Lung microvascular endothelial cell (primary cell): ENCODE measurements at places on chromosomes 6 and 20. TPM values are rescaled to one million over a fixed set of nuclear protein-coding genes. Genes with fewer than 3 reads are reported as not detected.
A peak's percentile ranks its signal among the peaks of the same experiment; 100 is the strongest.

Gene HAO1
- not detected in 2 replicates for total RNA-seq

Gene EPHA7
- under 0.01 TPM in 2 replicates for total RNA-seq

Gene DEF6
- total RNA-seq: 0.20 and 0.65 TPM in 2 replicates

Gene OLIG3
- total RNA-seq: not detected in 2 replicates

Gene SLC39A7
- 79.8 and 95.2 TPM in 2 replicates for total RNA-seq

Gene ZFAND3
- 14.4 and 16.5 TPM in 2 replicates for total RNA-seq

Gene PRRT1
- total RNA-seq: 0.20 TPM in 1 of 2 replicates, not detected in the other

Gene PDE7B
- 6.8 and 19.4 TPM in 2 replicates for total RNA-seq

Gene PI16
- total RNA-seq: 0.22 TPM in 1 of 2 replicates, not detected in the other

Gene EYA2
- not detected in 2 replicates for total RNA-seq

Gene TREML2
- total RNA-seq: not detected in 2 replicates

GRCh38 chr20:11582060-11582459 is 335.6 kb upstream of the BTBD3 start:
- DNase-seq: no peak

DNA sequence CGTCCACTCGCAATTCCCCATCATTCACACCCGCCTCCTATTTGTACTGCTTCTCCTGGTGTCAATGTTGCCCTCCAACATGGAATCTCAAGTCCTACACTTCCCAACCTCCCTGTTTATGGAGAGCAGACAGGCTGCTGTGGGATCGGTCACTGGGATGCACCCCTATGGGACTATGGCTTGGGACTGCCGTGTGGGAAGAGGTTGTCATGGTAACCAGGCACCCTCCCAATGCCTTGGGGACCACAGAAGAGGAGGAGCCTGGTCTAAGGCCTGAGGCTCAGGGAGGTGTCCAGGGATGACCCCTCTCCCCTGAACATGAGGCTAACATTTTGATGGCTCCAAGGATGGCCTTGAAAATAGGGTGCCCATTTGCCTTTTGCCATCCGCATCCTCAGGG is 116.6 kb upstream of the CST7 start:
- DNase-seq: no peak

DNA sequence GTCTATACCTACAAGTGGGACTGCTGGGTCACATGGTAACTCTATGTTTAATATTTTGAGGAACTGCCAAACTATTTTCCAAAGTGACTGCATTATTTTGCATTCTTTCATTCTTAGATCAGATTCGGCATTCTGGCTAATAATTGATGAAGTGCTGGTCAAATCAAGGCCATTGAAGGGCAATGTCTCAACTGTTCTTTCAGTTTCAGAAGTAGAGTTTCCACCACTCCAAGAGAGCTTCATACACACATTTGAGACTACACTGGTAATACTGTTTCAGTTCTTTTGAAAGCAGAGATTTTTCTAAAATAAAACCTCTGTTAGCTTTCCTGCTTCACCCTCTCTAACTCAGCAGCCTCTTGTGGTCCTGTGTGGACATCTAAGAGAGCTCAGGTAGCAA is 154.5 kb downstream of the CFAP61 start:
- no peak for DNase-seq

DNA sequence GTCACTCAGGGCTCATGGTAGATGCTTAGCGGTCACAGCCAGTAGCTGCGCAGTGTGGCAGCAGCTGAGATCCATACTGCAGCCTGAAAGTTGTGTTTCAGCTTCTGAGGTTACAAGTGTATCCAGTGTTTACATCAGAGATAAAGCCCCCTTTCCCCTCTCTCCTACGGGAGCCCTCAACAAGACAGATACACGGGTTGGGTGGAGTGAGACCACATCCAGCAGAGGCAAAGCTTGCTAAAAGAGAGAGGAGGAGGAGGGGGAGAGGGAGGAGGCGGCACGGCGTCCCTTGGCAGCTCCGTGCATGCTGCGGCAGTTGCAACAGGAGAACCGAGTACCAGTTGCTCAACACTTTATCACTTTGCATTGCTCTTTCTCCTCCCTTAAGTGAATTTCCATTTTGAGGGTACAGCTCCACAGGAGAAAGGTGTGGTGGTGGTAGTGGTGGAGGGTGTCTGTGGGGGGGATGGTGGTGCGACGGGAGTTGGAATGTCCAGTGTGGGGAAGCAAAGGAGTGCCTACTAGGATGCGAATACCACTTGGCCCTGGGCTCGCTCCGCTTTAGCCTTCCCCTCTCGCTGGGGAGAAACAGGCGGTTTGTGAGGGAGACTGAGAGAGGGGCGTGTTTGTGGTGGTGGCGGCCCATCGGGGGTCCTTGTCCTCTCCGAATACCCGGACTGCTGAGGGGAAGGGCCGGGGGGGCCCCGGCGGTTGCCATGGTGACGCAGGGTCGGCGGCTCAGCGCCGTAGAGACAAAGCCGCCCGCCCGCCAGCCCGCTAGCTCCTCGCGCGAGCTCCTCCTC is 405 bp upstream of the RNF182 start:
- peak; percentile 35 for DNase-seq

GRCh38 chr20:36237477-36237876 is 1.2 kb downstream of the AAR2 start:
- no peak for DNase-seq

DNA sequence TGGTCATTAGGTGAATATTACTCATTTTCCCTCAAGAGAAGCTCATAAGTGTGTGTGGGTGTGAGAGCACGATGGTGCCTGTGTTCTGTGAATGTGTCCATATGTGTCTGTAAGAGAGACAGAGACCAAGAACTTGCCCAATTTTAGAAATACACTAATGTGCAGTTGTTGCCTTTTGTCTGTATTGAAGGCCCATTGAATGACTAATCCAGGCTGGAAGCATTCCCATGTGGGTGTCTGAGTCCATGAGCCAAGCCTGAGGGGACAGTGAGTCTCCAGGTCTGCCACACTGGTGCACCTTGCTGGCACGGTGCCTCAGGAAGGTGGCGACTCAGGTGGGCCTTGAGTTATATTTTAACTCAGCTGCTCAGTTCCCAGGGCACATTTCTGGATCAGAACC is 25.5 kb upstream of the ASXL1 start:
- DNase-seq: peak; percentile 48

GRCh38 chr20:59678288-59678687 is 73.9 kb downstream of the PHACTR3 start:
- no peak for DNase-seq

- no peak for DNase-seq
Measured at GRCh38 chr6:75233092-75233615, 10.4 kb downstream of the COX7A2 start.

- peak; percentile 49 for DNase-seq
Measured at GRCh38 chr6:36839749-36840431, 646 bp upstream of the CPNE5 start.

DNA sequence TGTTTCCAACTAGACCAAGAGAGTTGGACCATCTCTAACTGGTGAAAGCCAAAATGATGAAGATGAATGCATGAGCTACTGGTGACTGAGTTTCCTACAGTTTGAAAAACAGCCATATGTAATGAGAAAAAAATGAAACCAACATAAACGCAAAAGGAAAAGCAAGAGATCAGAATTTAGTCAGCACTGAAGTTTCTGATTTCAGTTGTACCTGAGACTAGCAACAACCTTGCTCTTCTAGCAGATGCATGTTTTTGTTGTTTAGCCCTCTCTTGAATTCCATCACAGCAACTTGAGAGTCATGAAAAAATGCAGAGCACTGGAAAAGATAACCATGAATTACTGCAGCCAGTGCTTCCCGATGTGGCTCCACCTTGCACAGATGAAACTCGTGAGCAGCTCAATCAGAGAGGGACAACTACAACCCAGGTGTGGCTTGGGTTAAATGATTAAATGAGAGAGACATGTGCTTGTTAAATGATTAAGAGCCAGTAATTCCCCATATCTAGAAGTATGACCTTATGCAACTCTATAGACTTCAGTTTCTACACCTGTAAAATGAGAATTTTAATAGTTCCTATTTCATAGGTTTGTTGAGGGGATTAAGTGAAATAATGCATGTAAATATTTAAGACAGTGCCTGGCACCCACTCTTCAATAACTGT is 104.8 kb downstream of the ELOVL4 start:
- DNase-seq: no peak

GRCh38 chr6:169029861-169030260 is 223.8 kb downstream of the THBS2 start:
- no peak for DNase-seq

DNA sequence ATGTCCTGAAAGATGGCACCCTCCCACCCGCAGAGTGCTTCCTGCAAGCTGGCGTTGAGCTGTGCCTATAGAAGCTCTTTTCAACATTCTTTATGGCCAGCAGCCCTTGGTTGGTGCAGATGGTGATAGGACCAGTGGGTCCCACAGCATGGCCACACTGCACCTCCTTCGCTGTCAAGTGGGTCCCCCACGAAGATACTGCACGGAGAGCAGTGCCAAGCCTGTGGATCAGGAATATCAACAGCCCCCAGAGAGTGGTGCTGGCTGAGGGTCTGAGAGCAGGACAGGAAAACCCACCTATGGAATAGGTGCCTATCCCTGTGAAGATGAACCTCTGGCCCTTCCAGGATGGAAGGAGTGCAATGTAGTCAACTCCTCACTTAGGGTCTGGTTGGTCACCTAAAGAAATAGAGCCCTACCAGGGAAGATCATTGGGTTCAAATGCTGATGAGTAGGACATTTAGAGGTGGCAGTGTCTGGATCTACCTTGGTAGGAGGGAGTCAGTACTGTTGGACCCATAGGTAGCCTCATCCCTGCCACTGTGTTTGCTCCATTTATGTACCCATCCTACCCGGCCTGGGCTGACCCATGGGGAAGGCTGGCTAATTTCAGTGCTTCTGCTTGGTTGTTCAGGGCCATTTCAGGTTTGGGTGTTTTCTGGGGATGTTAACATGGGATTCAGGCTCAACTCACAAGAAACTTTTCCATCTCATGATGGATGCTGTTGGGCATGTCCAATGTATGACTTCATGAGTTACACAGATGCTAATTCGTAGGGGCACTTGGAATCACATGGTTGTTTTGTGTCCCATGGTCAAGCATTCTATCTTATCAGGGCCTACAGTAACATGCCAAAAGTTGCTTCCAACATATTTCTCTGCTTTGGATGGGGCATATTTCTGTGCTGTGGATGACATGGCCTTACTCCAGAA is 33.4 kb upstream of the MICB start:
- DNase-seq: no peak

DNA sequence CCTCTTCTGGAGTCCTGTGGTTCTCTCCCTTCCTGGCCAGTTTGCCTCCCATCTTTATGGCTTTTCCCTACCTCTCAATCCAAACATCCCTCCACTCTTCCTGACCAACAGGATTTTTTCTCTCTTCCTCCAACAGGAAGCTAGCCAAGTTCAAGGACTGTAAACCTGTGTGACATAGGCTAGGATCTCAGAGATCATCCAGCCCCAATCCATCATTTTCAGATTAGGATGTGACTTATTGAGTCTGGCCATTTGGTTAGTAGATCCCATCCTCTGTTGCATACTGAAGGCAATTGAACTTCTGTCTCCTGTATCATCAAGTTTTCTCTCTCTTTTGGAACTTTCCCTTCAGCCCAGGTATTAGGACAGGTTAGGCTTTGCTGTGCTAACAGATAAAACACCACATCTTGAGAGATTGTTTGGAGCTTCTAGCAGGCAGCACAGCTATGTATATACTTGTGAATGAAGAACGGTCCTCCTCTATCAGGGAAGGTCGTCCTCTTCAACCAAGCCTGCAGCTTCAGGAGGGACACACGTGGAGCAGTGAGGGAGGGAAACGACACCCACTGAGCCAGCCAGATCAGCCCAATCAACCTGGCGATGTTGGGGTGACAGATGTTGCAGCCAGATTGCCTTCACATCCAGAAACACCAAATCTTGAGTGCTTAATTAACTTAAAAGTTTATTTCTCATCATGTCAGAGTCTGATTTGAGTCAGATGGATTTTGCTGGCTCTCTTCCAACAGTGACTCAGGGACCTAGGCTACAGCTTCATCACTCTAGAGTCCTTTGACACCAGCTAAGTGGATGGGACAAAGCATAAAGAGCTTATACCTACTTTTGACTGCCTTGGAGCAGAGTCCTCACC is 106.8 kb downstream of the GJA10 start:
- DNase-seq: no peak

- DNase-seq: no peak
Measured at GRCh38 chr6:52312461-52312860, 27.9 kb upstream of the MCM3 start.

DNA sequence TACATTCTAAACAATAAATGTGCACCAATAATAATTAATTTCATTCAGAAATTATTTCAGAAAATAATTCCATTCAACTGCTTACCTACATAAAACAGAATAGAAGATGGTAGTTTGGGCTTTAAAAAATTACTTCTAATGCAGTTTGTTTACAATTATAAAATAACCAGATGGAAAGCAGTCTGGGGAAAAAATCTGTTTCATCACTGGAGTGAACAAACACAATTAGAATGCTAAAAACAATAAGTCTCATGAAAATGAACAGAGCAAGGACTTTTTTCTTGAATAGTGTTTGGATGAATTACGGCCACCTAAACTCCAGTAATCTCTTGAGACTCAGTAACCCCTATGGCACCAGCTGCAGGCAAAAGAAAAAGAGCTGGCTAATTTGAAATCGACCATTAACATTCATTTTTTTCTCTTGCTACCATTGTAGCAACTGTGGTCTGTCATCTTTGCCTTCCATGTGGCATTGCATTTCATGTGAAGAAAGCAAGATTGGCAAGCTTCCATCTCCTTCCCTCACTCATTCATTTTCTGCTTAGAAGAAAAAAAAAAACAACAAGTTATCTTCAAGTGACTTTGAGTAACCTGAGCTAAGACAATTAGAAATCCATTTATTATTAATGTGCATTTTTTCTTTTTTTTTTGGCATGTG is 88.4 kb upstream of the CEP85L start:
- no peak for DNase-seq

GRCh38 chr6:41594326-41594725 is 43.9 kb upstream of the MDFI start:
- no peak for DNase-seq

DNA sequence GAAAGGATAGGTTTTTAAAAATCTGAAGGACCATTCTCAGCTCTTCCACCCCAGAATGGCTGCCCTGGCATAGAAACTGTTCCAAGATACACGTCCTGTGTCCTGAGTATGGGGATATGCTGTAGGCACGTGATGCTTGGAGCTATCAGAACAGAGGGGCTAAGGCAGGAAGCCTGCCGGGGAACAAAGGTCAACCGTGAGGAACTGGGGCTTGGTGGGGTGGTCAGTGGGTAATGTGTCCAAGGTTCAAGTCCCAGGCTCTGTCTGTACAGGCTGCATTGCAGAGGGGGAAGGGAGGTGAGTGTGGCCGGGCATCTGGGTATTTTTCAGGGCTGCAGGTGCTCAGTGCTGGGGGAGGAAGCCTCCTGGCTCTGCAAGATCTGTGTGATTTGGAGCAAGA is 479.6 kb upstream of the CHD6 start:
- DNase-seq: no peak

GRCh38 chr6:166397849-166398248 is 15.1 kb upstream of the MPC1 start:
- no peak for DNase-seq

- no peak for DNase-seq
Measured at GRCh38 chr6:1672379-1672778, 62.7 kb downstream of the FOXC1 start.
